ENCODE measurements at places on chromosomes 7 and 10.

DNA sequence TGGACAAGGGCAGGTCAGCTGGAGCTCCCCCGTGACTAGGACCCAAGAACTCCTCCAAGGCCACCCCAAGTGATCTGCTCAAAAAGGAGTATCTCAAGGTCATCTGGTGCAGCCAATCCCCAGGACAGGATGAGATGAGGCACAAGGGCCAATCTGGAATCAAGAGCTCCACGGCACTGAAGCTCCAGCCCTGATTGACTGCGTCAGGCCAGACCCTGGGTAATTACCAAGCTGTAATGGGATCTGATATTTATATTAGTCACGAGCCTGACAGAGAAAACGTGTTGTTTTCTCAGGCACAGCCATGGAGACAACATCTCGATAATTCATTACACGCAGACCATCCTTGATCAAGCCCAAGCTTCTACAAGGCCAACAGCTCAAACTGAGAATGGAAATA is 4.2 kb downstream of the KCNMA1 start:
- DNase-seq, result no peak

DNA sequence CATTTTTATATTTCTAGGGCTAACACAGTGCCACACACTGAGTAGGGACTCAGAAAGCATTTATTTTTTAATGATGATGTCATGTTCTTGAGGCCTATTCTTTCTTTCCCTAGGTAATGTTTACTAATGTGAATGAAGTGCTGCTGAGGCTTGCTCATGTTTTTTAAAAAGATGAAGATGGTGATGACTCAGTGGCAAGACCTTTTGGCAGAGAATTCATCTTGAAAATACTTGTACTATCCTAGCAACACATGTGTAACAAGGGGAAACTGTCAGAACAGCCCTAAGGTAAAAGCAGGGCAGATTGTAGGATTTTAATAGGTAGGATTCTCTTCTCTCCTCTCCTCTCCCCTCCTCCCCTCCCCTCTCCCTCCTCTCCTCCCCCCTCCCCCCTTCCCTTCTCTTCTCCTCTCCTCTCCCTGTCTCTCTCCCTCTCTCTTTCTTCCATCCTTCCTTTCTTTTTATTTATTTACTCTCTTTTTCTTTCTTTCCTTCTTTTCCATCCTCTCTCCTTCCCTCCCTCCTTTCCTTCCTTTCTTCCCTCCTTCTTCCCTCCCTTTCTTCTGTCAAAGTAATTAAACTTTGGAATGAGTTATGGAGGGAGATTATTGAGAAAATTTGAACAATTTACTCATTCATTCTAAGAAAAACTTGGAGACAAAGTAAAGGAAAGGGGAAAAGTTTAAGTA is 75.3 kb downstream of the ZNF92 start:
- no peak for DNase-seq

DNA sequence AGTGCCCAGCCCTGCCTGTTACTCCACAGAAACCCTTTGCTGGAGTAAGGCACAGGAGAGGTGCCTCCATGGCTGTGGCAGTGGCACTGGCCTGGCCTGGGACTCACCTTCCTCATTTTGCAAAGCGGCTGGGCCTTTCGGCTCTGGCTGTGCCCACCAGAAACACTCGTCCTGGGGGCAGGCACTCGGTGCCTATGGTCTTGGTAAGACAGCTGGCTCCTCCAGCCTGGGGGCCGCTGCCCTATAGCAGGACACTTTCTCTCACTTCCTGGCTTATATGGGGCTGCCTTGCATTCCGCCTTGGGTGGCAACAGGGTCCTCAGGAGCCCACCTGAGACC is 13.2 kb downstream of the ZMIZ1 start:
- DNase-seq, result no peak

DNA sequence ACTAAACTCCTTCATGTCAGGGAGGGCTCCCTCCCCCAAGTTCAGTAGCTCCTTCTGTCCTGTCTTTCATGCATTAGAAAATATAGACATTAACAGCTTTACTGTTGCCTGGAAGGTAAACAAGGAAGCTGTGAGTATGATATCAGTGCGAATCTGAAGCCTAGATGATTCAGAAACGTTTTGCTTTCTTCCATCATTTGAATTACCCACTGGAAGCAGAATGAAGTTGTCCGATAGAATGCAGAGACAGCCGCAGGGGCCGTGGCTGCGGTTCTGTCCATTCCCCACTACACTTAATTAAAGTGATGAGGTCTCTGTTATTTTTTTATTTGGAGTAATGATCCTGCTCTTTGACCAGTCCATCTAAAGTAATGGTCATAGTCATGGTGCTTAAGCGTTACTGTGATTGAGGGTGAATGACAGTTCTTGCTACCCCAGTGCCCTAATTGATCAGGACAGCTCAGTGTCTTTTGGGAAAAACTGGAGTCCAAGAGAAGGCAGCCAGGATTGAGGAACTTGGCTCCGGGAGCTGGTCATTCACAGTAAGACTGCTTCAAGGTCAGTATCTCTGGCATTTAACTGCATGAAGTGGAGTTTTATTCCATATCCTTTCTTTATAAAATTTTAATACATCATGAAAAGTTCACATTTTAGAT is 69.9 kb downstream of the PTPRE start:
- DNase-seq, result no peak

DNA sequence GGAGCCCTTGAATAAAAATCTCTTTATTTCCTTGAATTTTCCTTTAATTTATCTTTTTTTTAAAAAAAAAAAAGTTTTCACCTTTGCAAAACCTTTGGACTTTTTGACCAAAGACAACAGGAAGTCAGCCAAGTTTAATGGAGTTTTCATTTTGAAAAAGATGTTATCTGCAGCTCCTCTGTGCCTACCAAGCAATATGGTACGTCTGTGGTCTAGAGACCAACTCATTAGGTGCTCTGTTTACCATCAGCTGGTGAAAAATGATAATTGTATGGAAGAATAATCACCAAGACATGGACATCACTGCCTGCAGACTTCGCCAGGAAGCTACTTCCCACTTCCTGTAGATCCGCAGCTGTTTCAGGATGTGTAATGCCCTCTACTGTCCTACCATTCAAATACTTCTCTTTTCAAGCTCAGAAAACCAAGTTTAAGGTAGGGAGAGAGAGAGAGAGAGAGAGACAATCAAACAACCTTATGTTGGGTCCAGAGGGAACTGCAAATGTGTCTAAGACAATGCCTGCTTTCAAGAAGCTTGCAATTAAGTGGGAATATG is 18.7 kb downstream of the PLXNA4 start:
- no peak for DNase-seq

DNA sequence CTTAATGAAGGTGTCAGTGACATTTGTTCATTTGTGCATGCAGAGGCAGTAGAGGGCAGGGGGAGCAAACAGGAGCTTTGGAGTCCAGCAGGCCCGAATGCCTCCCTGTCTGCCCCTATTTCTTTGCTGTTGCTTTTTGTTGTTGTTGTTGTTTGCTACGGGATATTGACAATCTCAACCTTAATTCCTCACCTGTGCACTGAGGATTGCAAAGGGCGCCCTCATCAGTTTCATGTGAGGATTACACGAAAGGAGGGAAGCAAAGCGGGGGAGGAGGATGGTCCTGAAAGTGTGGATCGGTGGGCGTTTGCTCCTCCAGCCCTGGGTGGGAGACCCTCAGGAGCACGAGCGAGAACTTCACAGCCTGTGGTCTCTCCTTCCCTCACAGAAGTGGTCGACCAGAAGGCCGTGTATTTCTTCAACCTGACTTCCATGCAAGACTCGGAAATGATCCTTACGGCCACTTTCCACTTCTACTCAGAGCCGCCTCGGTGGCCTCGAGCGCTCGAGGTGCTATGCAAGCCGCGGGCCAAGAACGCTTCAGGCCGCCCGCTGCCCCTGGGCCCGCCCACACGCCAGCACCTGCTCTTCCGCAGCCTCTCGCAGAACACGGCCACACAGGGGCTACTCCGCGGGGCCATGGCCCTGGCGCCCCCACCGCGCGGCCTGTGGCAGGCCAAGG is 9.6 kb downstream of the GDF10 start:
- no peak for DNase-seq

DNA sequence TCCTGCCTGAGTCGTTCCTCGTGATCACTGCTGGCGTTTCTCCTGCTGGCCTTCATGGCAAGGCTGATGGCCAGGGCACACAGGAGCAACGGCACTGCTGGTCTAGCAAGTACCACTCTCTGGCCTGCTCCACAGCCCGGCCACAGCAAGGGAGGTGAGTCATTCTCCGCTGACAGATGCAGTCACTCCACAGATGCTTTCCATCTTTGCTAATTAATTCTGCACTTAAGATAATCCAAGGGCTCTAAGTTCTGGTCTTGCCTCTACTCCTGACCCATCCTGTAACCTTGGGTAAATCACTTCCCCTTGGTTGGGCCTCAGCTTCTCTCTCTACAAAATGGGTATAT is 244.4 kb downstream of the RPS24 start:
- no peak for DNase-seq

- no peak for DNase-seq
These were observed 903 bp upstream of the NT5C2 start for GRCh38 chr10:103193820-103194529.

DNA sequence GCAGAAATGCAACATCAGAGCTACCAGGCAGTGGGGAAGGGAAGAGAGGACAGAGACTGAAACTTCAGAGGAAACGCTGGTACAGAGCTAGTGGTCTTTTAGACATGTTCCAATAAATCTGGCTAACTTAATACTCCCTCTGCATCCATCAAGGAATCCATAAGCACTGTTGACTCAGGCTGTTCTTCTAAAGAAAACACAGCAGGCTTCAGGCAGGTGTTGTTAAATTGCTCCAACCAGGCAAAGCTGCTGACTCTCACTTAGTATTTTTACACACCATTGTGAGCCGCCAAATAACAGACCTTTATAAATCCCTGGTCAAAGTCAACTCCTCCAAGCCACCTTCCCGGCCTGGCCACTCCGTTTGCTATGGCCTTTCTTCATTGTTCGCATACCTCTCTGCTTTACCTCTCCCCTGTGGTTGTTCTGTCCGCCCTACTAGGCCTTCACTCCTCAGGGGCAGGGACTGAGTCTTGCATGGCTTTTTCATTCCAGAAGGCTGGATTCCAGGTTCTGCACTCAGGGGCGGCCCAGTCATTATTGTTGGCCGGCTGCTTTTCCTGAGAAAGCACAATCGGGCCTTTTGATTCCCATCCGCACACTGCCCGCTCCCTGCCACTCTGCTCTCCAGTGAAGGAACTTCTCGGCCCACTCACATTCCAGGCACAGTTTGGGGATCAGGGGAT is 18.4 kb downstream of the CREB3L2 start:
- DNase-seq, result no peak

DNA sequence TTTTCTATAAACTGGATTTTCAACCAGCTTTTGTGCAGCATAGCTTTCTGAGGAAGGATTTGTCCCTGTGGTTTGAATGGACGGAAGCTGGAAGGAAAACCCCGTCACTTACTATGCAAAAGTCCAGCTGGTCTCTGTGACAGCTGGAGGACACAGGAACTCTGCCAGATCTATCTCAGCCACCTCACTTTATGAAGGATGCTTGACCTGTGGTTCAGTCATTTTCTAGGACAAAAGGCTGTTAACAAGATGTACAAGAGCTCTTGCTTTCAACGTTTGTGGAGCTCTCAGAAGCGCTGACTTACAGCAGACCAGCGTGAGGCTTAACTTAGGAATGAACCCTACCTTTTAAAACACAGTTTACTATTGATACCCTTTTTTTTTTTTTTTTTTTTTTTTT is 90.8 kb downstream of the CREM start:
- DNase-seq, result no peak

DNA sequence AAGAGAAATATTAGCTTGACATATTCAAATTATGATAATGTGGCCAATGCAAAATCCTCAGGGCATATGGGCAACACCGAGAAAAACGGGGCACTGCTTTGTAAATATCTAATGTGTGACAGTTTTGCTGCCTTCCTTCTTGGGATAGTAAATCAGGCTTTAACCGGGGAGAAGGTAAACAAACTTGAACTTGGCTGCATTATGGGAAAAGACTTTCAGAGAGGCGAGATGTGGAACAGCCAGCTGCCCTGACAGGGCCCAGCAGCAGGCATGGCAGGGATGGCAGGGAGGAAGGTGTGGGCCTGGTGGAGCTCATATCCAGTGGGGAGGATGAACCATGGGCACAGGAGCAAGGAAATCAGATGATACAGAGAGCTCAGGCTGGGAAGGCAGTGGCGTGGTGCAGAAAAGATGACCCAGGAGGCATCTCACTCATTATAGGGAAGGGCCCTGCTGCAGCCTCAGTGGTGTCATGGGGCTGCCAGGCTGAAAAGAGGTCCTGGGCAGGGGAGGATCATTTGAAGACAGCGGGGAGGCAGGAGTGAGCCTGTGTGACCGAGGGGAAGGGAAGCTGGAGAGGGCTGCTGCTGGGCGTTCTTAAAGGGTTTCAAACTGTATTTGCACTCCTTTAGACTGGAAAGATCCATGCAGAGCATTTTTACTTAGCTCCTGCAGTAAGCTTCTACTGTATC is 26.7 kb downstream of the CXCL12 start:
- no peak for DNase-seq

- no peak for DNase-seq
These were observed 71.2 kb downstream of the AOAH start for GRCh38 chr7:36653008-36653662.

GRCh38 chr7:43372676-43373355 is 210.1 kb upstream of the STK17A start:
- no peak for DNase-seq

- no peak for DNase-seq
These were observed 26.3 kb upstream of the SH3PXD2A start for GRCh38 chr10:103881416-103882284.

DNA sequence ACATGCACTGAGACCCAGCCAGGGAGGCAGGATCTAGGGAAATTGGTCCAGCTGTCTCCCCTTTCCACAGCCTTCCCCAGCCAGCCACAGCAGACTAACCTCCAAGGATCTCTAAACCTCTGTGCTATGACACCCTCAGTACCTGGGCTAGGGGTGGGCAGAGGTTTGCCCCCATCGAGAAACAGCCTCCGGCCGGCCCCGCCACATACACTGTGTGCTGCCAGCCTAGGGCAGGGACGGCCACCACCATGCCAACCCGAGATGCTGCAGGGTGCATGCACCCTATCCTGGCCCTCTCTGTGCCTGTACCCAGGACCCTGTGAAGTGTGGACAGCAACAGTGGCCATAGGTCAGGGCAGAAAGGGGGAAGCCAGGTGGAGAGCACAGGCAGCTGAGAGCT is 58.1 kb downstream of the PARP12 start:
- DNase-seq, result no peak

GRCh38 chr10:78383378-78384048 is 349.9 kb downstream of the RPS24 start:
- DNase-seq, result no peak

GRCh38 chr7:96380111-96380512 is 58.2 kb upstream of the SLC25A13 start:
- no peak for DNase-seq

DNA sequence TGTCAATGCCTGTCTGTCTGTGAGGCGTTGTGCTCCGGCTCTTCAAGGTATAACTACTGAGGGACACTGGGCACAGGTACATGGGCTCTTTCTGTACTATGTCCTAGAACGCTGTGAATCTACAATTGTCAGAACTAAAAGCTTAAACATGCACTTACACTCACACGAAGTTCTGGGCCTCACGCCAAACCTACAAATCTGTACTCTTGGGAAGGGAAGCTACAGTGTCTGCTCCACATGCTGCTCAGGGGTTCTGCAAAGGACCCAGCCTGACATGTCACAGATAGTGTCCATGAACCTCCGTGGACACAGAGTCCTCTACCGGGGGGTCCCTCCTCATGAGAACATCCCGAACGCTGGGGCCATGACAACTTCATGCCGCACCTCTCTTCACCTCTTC is 268.7 kb downstream of the WDR37 start:
- DNase-seq, result no peak

- no peak for DNase-seq
These were observed 154.5 kb downstream of the CRPPA start for GRCh38 chr7:16266877-16267276.

All from activated T-helper 1 cell treated with Interleukin-2 at 50 U/mL for 16 hours (primary cell).